ENCODE measurements at places on chromosomes 5 and 9. TPM values are rescaled to one million over a fixed set of nuclear protein-coding genes. Genes with fewer than 3 reads are reported as not detected.

Gene QRFP
- total RNA-seq = not detected

Gene BAAT
- not detected for total RNA-seq

Gene TAF9
- 139 TPM for total RNA-seq

Gene PRSS3
- total RNA-seq = 1.5 TPM

Gene LHX6
- total RNA-seq = 2.5 TPM

GRCh38 chr5:2125901-2126265 is 243.2 kb upstream of the IRX4 start:
- no peak for DNase-seq

- DNase-seq = no peak
Observed at GRCh38 chr5:76524868-76525267, 98.3 kb downstream of the F2RL2 start.

DNA sequence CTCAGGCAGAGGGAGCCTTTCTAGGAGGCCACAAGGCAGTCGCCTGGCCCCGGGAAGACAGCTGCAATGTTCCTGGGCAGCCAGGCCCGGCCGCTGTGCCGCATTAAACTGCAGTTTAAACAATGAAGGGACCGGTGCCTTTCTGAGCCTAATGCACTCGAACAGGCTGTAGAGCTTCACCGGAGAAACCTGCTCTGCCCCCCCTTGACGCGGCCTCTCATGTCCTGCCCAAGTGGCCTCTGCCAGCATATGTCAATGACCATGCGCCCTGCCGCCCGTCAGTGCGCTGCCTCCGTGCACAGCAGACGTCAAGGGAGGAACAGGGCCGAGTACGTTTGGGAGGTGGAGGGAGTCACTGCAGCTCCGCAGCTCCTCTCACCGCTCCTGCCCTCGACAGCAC is 38.4 kb upstream of the BARHL1 start:
- no peak for DNase-seq

- DNase-seq = no peak
Observed at GRCh38 chr9:105173306-105173705, 71.1 kb upstream of the SLC44A1 start.

GRCh38 chr5:80119372-80119771 is 84.2 kb downstream of the THBS4 start:
- no peak for DNase-seq

- DNase-seq = no peak
Observed at GRCh38 chr5:173973616-173973969, 15.4 kb upstream of the C5orf47 start.

GRCh38 chr9:20760246-20760891 is 76.3 kb downstream of the FOCAD start:
- no peak for DNase-seq

GRCh38 chr9:89716559-89716958 is 111.7 kb downstream of the GADD45G start:
- no peak for DNase-seq

All from A172 (cell line).